ENCODE measurements at places on chromosomes 2 and 18. TPM values are rescaled to one million over a fixed set of nuclear protein-coding genes. Genes with fewer than 3 reads are reported as not detected.

The DES gene
- total RNA-seq: 582 TPM

The DOK6 gene
- total RNA-seq: 15.8 TPM

The LHCGR gene
- total RNA-seq: 1.3 TPM

The ZNF396 gene
- 3.9 TPM for total RNA-seq

The SLC9A4 gene
- 12.9 TPM for total RNA-seq

The CDH2 gene
- total RNA-seq: 37.9 TPM

The EN1 gene
- 0.29 TPM for total RNA-seq

The ATP6V1C2 gene
- 7.6 TPM for total RNA-seq

The MLPH gene
- total RNA-seq: 4.6 TPM

The GLB1L gene
- total RNA-seq: 15.2 TPM

The PPP1R1C gene
- 1.7 TPM for total RNA-seq

The SERPINB2 gene
- 0.99 TPM for total RNA-seq

The DDX18 gene
- total RNA-seq: 36.6 TPM

The SLC4A3 gene
- 8.3 TPM for total RNA-seq

The RAB17 gene
- 10.6 TPM for total RNA-seq

The MYO5B gene
- total RNA-seq: 27.9 TPM

The TEKT4 gene
- 0.29 TPM for total RNA-seq

The SOWAHC gene
- 18.5 TPM for total RNA-seq
